ENCODE measurements at places on chromosomes 3 and 15.

DNA sequence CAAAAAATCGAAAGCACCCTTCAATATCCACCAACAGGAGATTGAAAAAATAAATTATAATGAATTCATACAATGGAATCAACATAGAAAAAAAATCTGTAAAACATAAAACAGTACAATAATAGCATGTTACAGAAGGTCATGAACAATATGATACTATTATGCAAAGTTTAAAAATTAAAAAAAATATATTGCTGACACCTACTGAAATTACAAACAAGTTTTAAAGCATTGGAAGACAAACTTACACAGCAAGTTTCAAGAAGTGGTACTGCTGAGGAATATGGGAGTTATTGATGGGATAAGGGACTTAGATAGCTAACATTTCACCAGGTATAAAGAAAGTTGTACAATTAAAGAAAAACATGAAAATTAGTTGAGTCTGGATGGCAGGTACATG is 89.4 kb downstream of the EFL1 start:
- no peak for DNase-seq

GRCh38 chr3:195755391-195755790 is 34.6 kb downstream of the MUC20 start:
- no peak for DNase-seq

- DNase-seq = no peak
Measured at GRCh38 chr15:52103217-52104207, 9.1 kb downstream of the BCL2L10 start.

DNA sequence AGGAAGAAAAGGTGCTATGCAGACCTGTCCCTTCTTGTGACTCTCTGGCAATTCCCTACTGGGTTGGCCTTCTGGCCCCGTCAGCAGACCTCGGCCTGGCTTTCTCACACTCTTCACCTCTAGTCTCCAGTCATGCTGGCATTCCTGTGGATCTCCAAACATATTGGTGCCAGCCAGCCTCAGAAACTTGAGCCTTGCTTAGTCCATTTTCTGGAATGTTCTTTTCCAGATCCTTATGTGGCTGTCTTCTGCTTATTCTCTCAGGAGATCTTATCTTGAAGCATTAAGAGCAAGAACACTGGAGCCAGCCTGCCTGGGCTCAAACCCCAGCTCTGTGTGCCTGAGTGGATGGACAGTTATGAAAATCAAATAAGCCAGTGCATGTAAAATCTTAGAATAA is 88.2 kb upstream of the NTRK3 start:
- no peak for DNase-seq

- no peak for DNase-seq
Measured at GRCh38 chr3:30660136-30660535, 53.7 kb downstream of the TGFBR2 start.

- no peak for DNase-seq
Measured at GRCh38 chr3:186969607-186970006, 39.3 kb downstream of the ST6GAL1 start.

Data from stimulated activated CD8-positive, alpha-beta memory T cell treated with anti-CD3 and anti-CD28 coated beads, Interleukin-4, amount 100 ng/mL, for 48 hours (primary cell).